ENCODE measurements at places on chromosomes 6 and 20.

DNA sequence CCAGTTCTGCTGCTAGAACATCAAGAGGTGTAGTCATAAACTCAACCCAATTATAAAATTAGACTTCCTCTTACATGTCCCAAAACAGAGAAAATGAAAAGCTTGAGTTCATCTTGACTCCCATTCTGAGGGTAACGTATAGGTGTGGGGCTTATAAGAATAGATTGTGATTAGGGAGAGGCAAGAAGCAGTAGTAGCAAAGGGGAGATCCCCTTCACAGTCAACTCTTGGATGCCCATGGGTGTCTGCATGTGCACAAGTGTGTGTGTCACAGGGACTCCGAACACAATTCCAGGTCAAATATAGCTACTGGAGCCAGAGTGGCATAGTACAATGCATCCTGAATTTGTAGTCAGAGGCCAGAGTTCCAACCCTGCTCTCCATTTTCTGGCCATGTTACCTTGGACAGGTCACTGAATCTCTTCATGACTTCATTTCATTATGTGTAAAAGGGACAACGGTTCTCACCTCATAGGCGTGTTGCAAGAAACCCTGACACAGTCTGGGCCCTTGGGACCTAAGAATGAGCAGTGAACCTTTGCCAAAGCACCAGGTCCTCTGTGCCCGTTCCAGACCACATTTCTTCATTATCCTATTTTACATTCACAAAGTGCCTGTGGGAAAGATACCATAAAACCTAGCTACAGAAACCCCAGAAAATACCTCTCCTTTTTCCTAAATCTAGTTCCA, 11.8 kb downstream of the GSTA4 start:
- no peak for DNase-seq

- no peak for DNase-seq
Observed at GRCh38 chr6:39227476-39227875, 1.8 kb downstream of the KCNK5 start.

- peak; percentile 48 for DNase-seq
Observed at GRCh38 chr6:127514773-127515227, 4.3 kb downstream of the MTCL3 start.

DNA sequence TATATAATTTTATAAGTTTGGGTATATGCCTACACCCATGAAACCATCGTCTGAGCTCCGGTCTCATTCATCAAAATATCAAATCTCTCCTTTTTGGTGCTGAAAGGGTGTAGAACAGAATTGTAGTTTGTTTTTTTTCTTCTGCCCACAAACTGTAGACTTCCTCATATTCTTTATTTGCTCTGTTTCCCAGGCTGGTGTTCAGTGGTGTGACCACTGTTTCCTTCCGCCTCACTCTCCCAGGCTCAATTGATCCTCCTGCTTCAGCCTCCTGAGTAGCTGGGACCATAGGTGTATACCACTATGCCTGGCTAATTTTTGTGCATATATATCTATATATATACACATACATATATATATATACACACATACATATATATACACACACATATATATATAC, 139.6 kb upstream of the HCRTR2 start:
- no peak for DNase-seq

DNA sequence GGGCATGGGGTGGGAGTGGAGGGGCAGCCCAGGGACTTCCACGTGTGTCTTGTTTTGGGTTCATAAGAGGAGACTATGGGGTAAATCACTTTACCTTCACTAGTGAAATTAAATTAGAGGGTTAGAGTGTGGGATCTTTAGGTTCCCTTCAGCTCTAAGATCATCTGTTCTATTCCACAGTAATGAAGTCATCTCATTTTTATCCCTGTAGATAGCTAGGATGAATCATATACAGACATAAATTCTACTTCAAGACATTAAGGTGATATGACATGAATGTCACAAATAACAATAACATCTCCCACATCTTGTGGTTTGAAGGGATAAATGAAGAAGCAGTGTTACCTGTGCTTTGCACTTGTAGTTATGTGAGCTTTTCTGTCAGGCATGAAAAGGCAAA, 83.8 kb downstream of the ELOVL4 start:
- no peak for DNase-seq

DNA sequence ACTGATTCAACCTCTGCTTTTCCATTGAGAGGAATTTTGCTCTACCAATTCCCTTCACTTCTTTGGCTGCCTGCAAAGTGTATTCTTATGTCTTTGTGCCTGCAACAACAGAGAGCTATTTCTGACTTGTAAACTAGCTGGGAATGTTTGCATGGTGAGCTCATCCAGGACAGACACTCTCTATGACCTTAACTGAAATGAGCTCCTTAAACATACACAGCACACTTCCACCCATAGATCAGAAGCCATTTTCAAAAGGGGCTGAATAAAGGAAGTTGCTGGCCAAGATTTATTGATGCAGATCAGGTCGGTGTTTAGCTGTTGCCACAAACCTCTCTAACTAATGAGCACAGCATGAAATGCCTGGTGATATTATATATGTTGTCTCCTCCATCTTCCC, 377.7 kb downstream of the BTBD9 start:
- peak; percentile 27 for DNase-seq

DNA sequence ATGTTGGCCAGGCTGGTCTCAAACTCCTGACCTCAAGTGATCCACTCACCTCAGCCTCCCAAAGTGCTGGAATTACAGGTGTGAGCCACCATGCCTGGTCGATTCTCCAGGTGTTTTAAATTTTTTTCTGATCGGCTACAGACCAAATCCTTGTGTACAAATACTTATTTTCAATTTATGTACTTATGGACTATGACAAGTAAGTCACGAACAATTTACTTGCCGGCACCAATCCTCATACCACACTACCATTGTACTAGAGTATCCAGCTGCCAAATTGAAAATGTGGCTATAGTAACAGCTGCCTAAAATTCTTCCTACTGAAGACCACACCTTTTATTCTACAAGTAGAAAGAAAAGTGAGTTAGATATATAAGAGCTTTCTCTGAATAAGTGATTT, 26.9 kb downstream of the LIN28B start:
- DNase-seq: no peak

DNA sequence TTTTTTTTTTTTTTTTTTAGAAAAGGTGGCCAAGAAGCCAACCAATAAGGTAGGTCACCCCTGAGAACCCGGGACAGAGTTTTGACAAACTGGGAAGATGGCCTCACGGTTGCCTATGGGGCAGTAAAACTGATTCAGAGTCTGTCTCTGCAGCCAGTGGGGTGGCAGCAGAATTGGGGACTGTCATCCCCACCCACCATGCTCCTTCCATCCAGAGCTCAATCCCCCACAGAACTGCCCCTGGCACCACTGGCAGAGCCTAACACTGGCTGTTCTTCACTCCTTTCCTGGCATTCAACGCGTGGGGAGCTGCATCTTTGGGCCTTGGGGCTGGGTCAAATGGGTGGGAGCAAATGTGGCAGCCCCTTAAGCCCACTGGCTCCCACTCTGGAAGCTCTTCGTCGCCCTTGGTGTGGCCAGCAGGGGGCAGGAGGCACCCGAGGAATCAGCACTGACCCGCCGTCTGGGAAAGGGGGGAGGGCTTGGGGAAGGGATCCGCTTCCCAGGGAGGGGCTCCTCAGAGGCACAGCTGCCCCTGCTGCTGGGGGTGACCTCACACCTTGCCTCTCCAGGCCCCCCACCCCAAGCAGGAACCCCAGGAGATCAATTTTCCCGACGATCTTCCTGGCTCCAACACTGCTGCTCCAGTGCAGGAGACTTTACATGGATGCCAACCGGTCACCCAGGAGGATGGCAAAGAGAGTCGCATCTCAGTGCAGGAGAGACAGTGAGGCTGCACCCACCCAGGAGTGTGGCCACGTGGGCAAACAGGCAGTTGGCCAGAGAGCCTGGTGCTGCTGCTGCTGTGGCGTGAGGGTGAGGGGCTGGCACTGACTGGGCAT, 10.4 kb downstream of the CD40 start:
- DNase-seq: peak; percentile 86

DNA sequence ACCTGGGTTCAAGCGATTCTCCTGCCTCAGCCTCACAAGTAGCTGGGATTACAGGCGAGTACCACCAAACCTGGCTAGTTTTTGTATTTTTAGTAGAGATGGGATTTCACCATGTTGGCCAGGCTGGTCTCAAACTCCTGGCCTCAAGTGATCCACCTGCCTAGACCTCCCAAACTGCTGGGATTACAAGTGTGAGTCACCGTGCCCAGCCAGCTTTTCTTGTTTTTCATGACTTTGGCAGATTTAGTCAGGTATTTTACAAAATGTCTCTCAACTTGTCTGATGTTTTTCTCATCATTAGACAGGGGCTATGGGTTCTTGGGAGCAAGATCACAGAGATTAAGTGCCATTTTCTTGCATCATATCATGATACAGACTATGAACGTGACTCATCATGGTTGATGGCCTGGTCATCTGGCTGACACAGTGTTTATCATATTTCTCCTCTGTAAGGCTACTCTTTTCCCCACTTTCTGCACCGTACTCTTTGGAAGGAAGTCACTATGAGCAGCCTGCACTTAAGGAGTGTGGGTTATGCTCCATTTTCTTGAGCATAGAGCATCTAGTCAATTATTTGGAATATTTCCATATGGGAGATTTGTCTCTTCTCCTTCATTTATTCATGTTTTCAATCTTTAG, 67.8 kb downstream of the RNF182 start:
- no peak for DNase-seq

- DNase-seq: no peak
Observed at GRCh38 chr6:38057994-38058393, 238.5 kb downstream of the ZFAND3 start.

DNA sequence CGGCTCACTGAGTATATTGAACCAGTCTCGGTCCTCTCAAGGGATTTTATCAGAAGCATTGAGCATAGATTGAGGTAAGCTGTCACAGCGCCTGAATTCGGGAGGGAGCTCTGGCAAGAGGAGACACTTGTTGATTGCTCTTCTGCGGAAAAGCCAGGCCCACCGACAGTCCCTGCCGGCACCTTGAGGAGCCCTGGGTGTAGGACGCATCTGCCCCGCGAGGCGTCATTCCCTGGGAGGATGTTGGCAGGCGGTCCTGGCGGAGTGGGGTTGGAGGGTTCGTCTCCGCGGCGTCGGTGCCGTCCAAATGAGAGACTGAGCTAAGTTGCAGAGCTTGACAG, 843 bp downstream of the FBXO9 start:
- DNase-seq: peak; percentile 25

- no peak for DNase-seq
Observed at GRCh38 chr6:25407431-25407830, 128.3 kb downstream of the CARMIL1 start.

DNA sequence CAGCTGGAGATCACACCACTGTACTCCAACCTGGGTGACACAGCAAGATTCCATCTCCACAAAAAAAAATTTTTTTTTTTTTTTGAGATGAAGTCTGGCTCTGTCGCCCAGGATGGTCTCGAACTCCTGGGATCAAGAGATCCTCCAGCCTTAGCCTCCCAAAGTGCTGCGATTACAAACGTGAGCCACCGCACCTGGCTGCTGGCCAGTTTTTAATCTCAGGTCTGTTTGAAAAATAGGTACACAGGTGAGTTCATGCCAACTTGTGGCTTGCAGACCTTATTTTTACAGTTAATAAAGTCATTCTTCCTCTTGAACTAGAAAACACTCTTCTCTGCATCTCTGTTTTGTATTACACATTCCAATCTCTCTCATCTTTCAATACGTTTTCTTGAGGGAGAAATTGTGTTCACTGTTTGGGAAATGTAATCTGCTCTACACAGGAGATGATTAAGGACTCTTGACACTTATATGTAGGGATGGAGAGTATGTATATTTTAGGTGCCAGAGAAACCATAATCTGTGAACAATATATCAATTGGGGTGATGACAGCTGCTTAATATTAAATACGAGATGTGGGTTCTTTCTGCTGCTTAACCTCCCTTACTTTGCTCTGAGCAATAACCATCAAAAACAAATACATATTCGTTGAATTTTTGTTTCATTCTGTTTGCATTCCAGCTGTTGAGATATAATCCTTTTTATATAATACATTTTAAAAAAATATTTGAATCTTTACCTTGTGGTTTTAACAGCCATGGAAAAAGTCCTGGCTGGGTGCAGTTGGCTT, 17.7 kb upstream of the RIPOR3 start:
- DNase-seq: no peak

DNA sequence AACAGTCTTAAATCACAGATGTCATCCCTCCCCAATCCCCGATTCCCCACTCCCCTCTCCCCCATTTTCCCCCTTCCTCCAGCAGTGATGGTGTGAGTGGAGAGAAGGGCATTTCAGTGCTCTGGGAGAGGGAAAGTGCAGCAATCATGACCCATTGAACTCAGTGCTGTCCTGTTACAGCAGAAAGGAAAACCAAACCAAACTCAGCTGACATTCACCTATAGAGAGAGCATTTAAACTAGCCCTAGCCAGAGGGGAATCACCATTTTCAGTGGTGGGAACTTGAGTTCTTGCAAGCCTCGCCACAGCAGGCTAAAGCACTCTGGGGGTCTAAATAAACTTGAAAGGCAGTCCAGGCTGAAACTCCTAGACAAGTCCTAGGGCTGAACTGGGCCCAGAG, 129.9 kb upstream of the COL21A1 start:
- DNase-seq: no peak

- DNase-seq: no peak
Observed at GRCh38 chr20:18972251-18972876, 158.8 kb downstream of the SCP2D1 start.

- no peak for DNase-seq
Observed at GRCh38 chr6:157312757-157313156, 10.6 kb downstream of the TMEM242 start.

DNA sequence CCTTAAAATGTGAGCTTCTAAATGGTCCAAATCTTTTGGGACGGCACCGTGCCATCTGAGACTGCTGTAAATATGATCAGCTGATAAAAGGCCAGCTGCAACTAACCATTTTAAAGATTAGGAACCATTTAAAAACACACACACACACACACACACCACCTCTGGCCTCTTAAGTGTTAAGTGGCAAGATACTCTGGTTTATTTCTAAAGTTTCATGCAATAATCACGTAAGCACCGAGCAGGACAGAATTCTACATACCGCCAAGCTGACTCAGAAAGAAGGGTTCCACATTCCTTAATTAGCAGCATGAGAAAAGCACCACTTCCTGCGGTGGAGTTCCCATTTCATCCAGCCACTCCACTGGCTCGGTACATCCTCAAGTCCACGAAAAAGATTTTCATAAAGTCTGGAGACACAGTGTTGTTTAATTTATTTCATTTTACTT, 17.8 kb upstream of the ZNF217 start:
- DNase-seq: no peak
